ENCODE measurements at places on chromosomes 5 and 9.

GRCh38 chr5:100562821-100563220, 27.6 kb downstream of the FAM174A start:
- no peak for DNase-seq

DNA sequence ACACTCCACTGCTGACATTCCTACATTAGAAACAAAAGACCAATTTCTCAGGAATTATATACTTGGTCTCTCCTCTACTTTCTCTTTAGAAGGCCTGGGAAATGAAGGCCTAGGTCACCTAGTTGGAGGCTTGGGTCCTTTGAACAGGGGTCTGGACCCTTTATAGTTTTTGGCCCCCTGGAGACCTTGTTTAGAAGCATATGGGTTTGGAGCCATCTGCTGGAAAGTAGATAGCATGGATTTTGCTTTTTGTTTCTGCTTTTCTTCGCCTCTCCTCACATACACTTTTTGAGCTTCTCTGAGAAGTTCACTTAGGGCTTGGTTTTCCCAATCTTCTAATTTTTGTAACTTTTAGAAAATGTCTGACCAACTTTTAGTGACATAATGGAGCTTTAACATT, 67.1 kb upstream of the CDK20 start:
- DNase-seq = no peak

GRCh38 chr9:113220467-113221002, 542 bp downstream of the FKBP15 start:
- DNase-seq = no peak

- no peak for DNase-seq
Observed at GRCh38 chr5:129716235-129716634, 31.7 kb upstream of the MINAR2 start.

DNA sequence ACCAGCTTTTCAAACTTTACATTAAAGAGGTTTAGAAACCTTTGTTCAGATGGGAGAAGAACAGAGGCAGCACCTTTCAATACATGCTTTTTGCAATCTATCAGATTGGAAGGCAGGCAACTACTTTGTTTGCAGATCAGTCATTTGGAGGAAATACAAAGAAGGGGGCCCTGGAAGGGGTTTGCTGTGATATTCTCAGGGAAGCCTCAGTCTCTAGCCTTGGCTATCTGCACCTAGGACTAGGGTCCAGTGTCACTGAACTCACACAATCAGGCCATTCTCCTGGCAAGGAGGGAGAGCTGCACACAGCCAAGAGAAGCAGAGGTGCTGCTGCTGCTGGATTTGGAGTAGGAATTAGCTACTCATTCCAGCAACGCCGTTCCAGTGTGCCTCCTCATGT, 79.5 kb downstream of the CRB2 start:
- DNase-seq = no peak

- DNase-seq = no peak
Observed at GRCh38 chr5:51273871-51274270, 109.4 kb upstream of the ISL1 start.

- DNase-seq = no peak
Observed at GRCh38 chr9:5231212-5231611, at the start of gene INSL4. TSS of gene INSL4 (plus strand) at chr9:5231419. CDS start at chr9:5231524, 105 bp downstream.

DNA sequence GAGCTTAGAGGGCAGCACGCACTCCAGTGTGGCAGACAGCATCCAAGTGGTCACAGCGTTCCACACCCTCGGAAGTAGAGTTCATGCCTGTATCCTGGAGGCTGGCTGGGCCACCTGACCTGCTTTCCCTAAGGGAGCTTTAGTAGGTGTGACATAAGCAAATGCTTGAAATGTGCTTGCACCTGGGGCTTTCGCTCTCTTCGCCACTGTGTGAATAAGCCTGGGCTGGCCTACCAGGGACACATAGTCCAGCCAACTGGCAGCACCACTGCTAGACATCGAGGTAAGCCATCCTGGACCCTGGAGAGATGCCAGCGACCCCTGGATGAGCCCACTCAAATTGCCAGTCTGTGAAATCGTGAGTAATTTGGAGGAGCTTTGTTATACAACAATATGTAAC, 24.9 kb upstream of the IRX4 start:
- DNase-seq = no peak

- no peak for DNase-seq
Observed at GRCh38 chr9:8643464-8643863, 843.9 kb upstream of the DMAC1 start.

DNA sequence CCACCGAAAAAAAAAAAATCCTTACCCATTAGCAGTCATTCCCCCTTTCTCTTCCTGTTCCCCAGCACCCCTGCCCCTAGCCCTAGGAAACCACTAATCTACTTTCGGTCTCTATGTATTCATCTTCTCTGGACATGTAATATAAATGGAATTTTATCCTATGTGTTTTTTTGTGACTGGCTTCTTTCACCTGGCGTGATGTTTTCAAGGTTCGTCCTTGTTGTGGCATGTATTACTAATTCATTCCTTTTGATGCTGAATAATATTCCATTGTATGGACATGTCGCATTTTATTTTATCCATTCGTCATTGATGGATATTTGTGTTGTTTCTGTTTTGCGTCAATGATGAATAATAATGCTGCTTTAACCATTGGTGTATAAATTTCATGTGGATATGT, 42.8 kb upstream of the SH3GL2 start:
- DNase-seq = no peak

All from stimulated activated CD4-positive, alpha-beta T cell treated with anti-CD3 and anti-CD28 coated beads, Interleukin-15, amount 100 ng/mL, for 1 hour (primary cell).